ENCODE measurements at places on chromosomes 16 and 17.

DNA sequence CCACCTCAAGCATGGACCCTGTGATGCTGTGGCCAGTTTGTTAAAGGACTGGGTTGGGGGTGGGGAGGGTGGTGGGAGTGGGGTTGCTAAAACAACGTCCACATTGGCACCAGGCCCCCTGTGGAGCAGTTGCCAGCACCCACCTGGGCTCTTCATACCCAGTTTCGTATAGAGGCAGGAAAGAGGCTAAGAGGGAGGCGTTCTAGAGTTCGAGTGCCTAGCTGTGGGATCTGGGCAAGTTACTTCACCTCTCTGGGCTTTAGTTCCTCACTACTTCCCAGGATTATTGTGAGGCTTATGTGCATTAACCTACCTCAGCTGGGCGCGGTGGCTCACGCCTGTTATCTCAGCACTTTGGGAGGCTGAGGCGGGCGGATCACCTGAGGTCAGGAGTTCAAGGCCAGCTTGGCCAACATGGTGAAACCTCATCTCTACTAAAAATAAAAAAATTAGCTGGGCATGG lies 1.4 kb downstream of the MFAP4 start:
- no peak for DNase-seq

DNA sequence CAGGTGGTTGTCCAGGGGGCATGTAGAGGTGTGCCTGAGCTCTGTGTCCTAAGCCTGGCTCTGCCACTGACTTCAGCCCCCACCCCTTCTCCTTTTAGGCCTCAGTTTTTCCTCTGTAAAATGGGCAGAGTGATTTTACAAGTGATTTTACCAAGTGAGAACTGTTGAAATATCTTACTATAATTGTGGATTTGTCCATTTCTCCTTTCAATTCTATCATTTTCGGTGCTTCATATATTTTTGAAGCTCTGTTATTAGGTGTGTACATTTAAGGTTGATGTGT lies 21.7 kb upstream of the HOXB9 start:
- no peak for DNase-seq

DNA sequence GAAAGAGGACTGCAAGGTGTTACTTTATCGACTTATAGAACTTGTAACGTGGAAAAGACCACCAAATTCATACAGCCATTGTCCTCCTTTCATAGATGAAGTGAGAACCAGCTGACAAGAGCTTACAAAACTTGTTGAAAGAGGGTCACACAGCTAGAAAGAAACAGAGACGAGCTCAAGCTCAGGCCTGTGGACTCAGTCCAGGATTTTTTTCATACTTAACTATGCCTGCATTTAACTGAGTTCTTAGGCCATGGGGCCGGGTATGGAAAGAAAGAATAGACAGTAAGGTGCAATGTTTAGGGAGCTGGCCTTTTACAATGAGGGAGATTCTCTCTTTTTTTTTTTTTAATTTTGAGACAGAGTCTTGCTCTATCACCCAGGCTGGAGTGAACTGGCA lies 106.1 kb downstream of the ADAMTS18 start:
- no peak for DNase-seq

DNA sequence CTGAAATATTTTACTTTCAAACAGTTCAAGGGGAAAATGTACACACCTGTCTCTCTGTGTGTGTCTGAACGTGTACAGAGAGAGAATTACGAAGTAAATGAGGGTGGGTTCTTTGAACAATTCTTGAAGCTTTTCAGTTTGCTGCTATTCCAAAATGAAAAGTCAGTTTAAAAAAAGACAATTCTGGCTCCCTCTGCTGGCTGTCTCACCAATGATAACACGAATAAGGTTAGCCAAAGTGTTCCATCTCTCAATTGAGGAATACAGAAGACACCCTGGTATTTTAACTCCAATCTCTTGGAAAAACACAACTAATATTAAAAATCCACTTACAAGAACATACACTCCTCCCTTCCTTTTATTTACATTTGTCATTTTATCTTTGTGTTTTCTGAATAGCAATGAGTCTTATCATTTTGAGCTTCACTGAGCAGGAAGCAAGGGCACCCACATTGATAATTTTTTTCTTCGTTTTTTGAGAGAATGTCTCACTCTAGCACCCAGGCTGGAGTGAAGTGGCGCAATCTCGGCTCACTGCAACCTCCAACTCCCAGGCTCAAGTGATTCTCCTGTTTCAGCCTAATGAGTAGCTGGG lies 20.5 kb downstream of the EFTUD2 start:
- peak; percentile 59 for DNase-seq

- DNase-seq: no peak
These were observed 8.0 kb upstream of the METRNL start for GRCh38 chr17:83071365-83071764.

DNA sequence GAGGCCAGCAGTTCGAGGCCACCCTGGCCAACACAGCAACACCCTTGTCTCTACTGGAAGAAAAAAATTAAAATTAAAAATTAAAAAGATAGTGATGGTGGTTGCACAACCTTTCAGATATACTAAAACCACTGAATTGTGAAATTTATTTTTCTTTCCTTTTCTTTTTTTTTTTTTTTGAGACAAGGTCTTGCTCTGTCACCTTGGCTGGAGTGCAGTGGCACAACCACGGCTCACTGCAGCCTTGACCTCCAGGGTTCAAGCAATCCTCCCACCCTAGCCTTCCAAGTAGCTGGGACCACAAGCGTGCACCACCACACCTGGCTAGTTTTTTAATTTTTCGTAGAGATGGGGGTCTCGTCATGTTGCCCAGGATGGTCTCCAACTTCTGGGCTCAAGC lies 254.4 kb downstream of the SLC39A11 start:
- DNase-seq: no peak

- DNase-seq: no peak
These were observed 14.1 kb downstream of the PKD1L3 start for GRCh38 chr16:71986131-71986530.

DNA sequence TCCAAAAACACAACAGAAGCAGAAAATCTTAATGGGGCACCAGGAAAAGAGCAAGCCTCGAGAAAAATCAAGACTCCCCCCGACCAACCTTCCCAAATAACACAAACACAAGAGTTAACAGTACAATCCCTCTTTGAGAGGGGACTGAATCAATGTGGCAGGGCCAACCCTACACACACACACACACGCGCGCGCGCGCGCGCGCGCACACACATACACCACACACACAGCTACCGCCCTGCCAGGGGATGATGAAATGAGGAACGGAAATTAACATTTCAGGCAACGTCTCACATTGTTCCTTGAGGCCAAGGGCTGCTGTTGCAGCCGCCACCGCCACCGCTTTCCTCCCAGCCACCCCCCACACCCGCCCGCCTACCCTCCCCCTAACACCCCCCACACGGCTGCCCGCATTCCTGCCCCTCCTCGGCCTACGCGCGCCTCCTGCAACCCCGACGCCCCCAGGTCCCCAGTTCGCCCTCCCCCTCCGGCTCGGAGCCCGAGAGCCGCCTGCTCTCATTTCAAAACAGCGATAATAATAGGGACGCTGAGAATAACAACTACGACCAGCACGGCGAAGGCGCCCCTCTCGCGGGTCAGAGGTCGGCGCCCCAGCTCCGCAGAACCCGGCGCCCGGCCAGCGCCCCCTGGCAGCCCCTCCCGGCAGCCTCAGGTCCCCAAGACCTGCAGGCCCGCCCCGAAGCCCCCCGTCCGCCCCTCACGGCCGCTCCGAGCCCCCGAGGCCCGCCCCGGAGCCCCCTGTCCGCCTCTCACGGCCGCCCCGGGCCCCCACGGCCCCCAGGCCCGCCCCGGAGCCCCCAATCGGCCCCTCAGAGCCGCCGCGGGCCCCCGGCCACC lies 1.1 kb downstream of the ANKRD11 start:
- DNase-seq: peak; percentile 80
